Activated CD4-positive, CD25-positive, alpha-beta regulatory T cell treated with anti-CD3 and anti-CD28 coated beads, Interleukin-2, amount 50 U/mL, for 16 hours (primary cell): ENCODE measurements at places on chromosomes 4 and X.

DNA sequence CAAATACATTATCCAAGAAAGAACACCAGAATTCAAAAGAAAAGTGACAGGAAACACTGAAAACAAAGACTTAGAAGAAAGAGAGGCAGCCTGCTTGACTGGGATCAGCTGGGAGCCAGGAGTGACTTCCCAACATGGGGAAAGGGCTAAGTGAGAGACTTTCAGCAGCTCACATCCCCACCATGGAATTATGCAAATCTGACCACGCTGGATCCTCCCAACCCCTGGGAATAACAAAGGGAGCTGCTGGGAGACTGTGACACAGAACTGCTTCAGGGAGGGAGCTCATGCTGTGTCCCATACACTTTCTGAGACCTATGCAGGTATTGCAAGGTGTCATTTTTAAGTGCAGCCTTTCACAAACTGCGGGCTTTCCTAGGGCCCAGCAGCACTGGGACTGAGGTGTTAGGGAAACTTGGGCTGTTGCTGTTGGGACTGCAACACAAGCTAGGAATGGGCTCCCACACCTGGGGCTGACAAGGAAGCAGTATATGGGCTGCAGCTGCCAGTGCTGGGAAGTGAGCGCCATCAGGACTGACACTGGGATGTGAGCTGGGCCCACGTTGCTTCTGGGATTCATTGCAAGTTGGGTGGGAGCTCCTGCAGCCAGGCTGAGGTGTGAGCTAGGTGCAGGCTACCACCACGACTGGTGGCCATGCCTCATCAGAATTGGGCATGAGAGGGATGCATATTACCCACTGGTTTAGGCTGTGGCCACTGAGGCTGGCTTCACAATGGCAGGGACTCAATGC lies 139.1 kb downstream of the KDR start:
- no peak for DNase-seq

DNA sequence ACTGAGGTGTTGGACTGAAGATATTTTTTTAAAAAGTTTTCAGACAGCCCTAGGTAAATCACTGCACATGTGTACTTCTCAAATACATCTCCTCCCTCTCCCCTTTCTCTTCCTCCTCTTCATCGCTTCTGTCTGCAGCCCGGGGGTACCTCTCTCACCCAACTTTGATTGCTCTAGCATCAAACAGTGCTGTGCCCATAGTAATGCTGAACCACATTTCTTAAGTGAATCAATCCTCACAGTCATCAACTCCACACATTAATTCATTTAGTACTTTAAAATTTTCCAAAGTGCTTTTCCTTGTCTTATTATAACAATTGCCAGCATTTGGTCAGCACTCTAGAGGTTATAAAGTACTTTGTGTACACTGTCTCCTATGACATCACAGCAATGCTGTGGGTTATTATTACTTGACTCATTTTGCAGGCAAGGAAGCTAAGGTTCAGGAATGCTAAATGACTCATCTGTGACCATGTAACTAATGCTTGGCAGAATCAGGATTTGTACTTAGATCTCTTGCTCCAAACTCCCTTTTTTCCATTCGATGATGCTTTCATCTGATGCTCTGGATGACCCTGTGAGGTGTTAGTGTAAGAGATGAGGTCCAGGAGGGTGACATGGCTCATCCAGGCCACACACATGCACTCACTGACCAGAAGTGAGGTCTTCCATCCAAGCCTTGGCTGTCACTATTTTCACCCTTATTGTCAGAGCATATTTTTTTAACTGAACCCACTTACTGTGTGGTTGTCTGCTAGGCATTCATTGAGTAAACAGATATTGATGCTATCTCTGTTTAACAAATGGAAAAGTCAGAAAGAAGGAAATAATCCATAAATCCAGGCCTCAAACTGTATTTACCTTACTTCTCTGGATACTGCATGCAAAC lies 58.8 kb downstream of the RHOH start:
- no peak for DNase-seq

- DNase-seq: no peak
Measured at GRCh38 chr4:181503687-181504390, 739.4 kb upstream of the TENM3 start.

DNA sequence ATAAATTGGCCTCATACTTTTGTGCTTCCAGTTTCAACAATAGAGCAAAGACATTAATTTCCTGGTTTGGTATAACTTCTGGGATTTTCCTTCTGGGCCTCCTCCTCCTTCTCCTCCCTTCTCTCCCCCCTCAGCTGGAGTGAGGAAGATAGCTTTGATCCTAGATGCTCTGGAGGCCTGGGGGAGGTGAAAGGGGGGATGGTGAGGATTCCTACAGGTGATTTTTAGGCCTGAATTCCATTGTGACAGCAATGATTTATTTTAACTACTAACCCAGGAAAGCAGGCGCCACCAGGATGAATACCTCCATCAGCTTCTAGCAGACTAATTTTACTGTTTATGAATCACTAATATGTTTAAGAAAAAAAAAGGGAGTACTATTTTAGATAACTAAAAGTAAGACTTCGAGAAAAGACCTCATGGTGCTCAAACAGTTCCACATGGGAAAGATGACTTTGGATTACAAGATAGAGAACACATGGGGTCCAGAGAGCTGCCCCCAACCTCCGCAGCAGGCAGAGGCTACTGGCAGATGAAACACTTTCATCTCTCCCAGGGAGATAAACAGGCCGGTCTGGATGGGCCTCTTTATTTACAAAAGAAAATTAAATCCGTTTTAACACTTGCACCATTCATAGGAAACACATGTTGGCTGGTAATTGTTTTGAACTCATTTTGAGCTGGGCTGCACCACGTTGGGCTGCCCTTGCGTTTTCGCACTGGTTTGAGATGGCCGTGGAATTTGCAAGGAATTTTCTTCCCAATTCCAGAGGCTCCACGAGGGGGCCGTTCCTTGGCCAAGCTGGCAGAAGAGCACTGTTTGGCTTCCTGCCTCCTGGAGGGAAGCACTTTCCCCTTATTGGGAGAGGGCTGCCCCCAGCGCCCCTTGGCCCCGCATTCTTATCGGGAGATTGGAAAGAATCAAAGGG lies 125.1 kb upstream of the STX18 start:
- no peak for DNase-seq

DNA sequence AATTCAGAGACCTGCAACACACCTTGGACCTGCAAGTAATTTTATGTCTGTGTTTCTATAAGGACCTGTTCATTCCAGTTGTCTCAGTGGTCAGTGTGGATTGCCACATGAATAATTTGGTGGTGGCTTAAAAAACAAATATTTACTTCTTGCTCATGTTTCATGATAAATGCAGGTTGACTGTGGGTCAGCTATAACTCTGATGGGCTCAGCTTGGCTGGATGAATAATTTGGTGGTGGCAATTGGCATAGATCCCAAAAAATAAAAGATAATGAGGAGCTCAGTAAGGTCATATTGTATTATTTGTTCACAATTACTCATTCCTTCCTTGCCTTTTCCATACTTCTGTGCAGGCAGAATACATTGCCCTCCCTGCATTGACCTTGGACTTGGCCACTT lies 18.9 kb upstream of the SCRG1 start:
- DNase-seq: no peak

- no peak for DNase-seq
Measured at GRCh38 chr4:39706334-39706733, 8.4 kb downstream of the UBE2K start.

GRCh38 chr4:86948276-86948675 lies 13.5 kb downstream of the AFF1 start:
- no peak for DNase-seq

DNA sequence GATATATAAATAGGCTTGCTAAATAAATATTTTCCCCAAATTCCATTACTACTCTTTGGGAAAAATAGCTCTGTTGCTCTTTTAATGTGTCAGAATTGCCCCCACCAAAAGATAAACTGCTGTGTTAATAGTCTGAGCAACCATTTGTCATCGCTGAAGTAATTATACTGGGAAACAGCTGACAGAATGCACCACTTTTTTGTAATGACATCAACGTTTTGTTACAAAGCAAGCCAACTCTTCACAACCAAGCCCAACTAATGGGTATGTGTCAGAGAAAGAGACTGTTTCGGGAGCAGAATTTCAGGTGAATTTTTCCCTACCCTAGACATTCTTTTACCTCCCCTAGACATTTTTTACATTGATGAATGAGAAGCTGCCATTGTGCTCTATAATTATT lies 405.0 kb upstream of the MAGEB18 start:
- DNase-seq: no peak
